Stimulated activated naive CD4-positive, alpha-beta T cell (primary cell): ENCODE measurements at places on chromosomes 1 and 21.

DNA sequence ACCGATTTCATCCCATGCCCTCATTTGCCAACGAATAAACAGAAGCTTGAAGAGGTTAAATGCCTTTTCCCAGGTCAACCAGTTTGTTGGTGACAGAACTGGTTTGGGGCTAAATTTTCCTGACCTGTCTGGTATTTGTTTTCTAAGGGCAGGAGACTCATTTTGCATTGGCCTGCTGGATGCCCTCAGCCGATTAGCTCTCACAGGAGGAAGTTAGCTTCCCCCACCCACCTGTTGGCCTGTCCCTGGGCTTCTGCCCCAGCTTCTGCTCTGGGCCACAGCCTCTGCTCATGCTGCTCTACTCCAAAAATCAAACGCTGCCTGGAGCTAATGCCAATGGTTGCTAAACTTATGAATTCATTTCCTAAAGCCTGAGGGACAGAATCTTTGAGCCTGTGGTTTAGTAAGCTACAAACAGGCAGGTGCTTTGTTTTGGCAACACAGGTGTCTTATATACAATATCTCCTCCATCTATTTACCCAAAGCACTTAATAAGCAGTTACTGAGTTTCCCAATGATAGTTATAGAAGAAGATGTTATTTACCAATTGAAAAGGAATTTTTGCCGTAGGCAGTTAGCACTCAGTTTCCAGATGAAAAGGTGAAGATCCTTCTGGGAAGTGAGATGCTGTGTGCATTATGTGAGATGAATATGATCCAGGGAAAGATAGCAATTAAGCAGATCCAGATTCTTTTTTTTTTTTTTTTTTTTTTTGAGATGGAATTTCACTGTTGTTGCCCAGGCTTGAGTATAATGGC lies 82.3 kb downstream of the TM2D1 start:
- DNase-seq = no peak

GRCh38 chr1:93180723-93181613 lies at the start of gene CCDC18:
Gene CCDC18, plus strand, starts transcription at chr1:93180724. Its CDS starts 2,638 bp downstream, at chr1:93183362.
- DNase-seq = peak; percentile 75

DNA sequence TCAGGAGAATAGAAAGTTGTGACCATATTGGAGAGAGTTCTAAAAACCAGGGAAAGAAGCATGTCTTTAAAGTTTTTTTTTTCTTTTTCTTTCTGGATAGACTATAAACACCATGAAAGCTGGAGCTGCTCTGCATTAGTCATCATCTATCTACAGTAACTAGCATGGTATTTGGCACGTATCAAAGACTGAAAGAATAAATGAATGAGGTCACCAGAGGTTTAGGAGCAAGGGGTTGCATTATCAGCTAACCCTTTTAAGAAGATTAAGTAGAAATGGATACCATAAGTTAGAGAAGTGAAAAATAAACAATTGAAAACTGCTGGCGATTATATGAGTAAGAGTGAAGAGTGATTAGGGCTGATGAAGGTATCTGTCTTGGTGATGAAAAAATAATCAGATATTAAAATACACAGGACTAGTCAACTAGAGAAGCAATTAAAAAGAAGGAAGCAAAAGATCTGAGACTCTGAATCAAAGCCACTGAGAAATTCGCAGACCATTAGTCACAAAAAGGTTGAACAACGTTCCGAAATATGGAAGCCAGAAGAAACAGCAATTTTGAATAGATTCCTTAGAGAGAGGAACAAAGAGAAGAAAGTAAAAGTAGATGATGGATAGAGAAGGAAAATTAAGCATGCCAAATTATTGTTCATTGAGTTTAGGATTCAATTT lies 536.4 kb downstream of the DPYD start:
- no peak for DNase-seq

GRCh38 chr1:16727190-16728111 lies 12.9 kb upstream of the RNU1-4 start:
- no peak for DNase-seq

GRCh38 chr1:114040273-114041015 lies 61.2 kb downstream of the OLFML3 start:
- no peak for DNase-seq

GRCh38 chr1:221274373-221274772 lies 395.1 kb downstream of the HLX start:
- DNase-seq = no peak

- no peak for DNase-seq
Observed at GRCh38 chr1:196148367-196148970, 459.8 kb downstream of the KCNT2 start.

GRCh38 chr21:41090981-41091380 lies 77.0 kb upstream of the BACE2 start:
- no peak for DNase-seq

- no peak for DNase-seq
Observed at GRCh38 chr1:203597331-203598090, 29.1 kb upstream of the ATP2B4 start.

DNA sequence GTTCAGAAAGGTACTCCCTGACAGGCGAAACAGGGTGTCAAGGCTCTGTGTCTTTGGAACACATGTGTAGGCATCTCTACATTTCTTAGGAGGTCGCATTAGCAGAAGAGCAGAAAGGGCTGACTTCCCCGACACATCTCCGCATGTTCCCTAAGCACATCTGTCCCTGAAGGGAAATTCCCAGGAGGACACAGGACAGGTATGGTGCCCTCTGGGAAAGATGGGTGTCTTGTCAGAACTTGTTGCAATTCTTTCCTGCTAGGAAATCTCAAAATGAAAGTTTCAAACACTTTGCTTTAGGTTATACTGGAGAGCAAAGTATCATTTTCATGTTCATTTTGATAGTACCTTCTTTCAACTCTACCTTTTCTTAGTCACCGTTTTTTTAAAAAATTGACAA lies 2.0 kb downstream of the DSCAM start:
- no peak for DNase-seq

DNA sequence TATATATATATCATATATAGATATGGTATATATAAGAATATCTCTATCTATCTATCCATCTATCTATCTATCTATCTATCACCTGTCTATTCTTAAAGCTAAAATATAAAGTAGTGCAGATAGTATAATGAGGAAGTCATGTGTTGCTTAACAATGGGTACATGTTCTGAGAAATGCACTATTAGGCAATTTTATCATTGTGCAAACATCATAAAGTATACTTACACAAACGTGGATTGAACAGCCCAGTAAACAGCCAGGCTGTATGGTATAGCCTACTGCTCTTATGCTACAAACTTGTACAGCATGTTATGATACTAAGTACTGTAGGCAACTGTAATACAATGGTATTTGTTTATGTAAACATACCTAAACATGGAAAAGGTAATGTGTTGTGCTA lies 621.0 kb upstream of the NCAM2 start:
- DNase-seq = no peak
